ENCODE measurements at places on chromosomes 6 and 20.

DNA sequence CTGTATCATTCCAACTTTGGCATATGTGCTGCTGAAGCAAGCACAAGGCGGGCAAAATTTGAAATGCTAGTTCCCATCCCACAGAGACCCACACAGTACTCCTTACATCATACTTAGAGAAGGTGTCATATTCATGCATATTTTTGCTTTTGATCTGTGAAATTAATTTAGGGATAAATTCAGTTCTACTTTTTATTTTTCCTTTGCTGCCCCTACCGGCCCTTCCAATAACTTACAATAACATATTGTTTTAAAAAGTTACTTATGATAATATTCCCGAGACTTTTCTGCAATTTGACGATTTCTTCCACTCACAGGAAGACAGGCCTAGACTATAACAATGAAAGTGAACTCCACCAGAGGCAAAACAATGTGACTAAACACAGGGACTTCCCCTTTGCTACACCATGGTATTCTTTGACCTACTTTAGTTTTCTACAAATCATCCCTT is 35.0 kb downstream of the SESN1 start:
- no peaks in the 10 kb centered on the region for H3K36me3 ChIP-seq
- H3K27ac ChIP-seq: peak overlapping the region; percentile 87
- H3K4me3 ChIP-seq: peak overlapping the region; percentile 37
- no peaks in the 10 kb centered on the region for H3K27me3 ChIP-seq
- peaks cover 40% of the 10 kb centered on the region for H3K4me1 ChIP-seq

DNA sequence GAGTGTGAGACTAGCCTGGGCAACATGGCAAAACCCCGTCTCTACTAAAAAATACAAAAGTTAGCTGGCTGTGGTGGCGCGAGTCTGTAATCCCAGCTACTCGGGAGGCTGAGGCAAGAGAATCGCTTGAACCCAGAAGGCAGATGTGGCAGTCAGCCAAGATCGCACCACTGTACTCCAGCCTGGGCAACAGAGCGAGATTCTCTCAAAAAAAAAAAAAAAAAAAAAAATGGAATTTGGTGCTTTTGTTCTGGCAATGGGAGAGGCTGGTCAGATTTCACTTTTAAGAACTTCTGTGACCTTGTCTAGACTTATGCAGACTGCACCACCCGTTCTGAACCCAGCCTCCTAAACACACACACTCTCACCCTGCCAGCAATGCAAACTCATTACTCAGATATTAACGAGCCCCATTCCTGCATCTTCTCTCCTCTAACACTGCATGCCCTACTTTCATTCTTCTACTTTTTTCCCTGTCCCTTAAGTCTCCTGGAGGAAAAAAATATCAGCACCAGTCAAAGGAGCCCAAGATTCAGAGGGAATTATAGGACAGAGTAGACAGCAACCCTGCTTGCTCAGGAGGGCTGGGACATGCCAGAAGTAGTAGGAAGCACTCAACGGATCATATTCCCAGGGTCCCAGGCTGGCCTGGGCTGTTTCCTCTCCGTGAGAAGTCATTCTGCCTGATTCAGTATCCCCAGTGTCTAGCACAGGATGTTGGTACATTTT is 4.4 kb downstream of the MOCS1 start:
- H3K27ac ChIP-seq: no peak overlapping the region
- no peak overlapping the region for H3K4me3 ChIP-seq
- H3K27me3 ChIP-seq: peaks cover 22% of the 10 kb centered on the region
- H3K36me3 ChIP-seq: no peaks in the 10 kb centered on the region
- H3K4me1 ChIP-seq: peaks cover 18% of the 10 kb centered on the region

- peaks cover 14% of the 10 kb centered on the region for H3K36me3 ChIP-seq
- peak overlapping the region; percentile 66 for H3K27ac ChIP-seq
- peaks cover 3% of the 10 kb centered on the region for H3K27me3 ChIP-seq
- H3K4me3 ChIP-seq: no peak overlapping the region
These were observed 74.9 kb upstream of the CLDN20 start for GRCh38 chr6:155188707-155189496.

DNA sequence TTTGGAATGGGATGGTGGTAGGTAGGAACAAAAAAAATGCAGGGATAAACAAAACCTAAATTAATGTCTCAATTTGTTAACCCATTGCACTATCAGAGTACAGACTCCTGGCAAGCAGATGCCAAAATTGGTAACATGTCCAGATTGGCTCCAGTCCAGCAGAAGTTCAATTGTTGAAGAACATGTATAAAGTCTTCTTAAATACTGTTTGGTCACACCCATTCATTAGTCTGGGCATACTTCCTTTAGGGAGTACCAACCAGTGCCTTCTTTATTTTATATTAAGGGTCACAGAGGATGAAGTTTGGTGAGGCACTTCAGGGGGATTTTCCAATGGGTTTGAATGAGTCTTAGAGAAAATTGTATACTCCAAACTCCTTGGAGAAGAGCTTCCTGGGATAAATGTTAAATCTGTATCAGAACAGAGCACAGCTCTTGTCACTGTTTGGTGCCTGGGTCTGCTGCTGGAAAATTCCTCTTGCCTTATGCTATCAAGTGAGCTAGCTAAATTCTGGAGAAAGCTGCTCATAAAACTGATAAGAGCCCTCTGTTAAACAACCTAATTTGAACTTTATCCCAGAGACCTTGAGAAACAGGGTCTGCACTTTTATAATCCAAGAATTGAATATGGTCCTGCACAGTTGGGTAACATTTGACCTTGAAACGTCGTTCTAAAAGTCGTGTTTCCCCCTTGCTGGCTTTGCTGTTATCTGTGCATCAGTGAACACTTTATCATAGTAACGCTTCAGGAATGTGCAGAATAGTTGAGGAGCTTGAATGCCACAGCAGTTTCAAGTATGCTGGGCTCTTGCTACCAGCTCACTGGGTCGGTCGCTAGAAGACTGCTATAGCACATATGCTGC is 334.1 kb upstream of the CITED2 start:
- no peaks in the 10 kb centered on the region for H3K4me1 ChIP-seq
- no peak overlapping the region for H3K27ac ChIP-seq
- H3K4me3 ChIP-seq: no peak overlapping the region
- no peaks in the 10 kb centered on the region for H3K36me3 ChIP-seq
- no peak for DNase-seq

DNA sequence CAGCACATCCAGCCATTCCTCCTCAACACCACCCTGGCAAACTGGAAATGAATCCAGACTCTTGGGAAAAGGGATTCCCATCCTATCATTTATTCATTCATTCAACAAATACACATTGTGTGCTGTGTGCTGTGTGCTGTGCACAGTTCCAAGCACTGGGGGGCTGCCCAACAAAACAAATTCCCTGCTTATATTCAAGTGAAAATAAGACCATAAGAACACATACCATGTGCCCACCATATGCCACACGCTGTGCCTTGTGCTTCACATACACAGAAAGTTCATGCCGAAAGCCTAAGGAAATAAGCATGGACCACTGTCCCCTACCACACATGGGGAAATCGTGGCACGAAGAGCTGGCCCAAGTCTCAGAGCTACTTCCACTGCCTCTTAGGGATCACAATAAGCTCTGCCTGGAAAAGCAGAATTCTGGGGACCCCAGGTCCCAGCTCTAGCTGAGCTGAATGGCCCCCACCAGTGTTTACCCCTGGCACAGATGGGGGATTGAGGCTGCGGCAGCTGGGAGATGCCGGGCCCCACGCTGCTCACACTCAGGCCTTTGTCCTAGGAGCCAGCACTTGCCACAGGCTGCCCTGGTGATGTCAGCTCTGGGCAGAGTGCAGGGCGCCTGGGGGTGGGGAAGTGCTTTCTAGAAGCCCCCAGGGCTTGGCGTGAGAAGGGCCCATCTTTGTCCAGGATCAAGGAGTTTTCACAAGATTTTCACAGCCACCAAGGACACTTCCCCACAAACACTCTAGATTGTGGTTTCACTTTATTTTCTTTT is 99.6 kb downstream of the PREX1 start:
- peaks cover 46% of the 10 kb centered on the region for H3K4me1 ChIP-seq
- no peaks in the 10 kb centered on the region for H3K27me3 ChIP-seq
- no peak overlapping the region for H3K4me3 ChIP-seq
- peak overlapping the region; percentile 73 for H3K27ac ChIP-seq

DNA sequence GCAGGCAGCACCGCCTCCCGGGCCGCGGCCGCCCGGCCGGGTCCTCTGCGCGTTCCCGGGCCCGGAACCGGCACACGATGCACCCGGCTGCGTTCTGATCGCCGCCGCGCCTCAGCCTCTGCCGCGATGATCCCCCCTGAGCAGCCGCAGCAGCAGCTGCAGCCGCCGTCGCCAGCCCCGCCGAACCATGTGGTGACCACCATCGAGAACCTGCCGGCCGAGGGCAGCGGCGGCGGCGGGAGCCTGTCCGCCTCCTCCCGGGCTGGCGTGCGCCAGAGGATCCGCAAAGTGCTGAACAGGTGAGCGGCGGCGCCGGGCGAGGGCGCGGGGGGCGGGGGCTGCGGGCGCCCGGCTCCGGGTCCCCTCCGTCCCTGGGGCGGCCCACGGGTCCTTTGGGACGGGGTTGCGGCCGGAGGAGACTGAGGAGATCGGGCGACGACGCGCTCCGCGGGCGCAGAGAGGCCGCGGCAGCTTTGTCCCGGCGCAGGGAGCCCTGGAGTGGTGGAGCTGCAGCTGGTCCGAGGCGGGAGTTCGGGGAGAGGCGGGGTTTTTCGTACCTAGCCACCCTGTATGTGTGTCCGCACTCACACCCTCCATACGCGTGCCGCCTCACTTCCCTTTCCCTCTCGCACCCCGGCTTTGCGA is 659 bp downstream of the SLC35F1 start:
- H3K4me1 ChIP-seq: peaks cover 4% of the 10 kb centered on the region
- DNase-seq: peak; percentile 30
- no peak overlapping the region for H3K27ac ChIP-seq
- no peaks in the 10 kb centered on the region for H3K36me3 ChIP-seq
- H3K27me3 ChIP-seq: peaks cover 74% of the 10 kb centered on the region
- peak overlapping the region; percentile 27 for H3K4me3 ChIP-seq
